Airway epithelial cell (primary cell): ENCODE measurements at places on chromosomes 12 and 14. TPM values are rescaled to one million over a fixed set of nuclear protein-coding genes. Genes with fewer than 3 reads are reported as not detected.

The PAH gene
- not detected in 2 replicates for total RNA-seq

The TAS2R20 gene
- 0.21 TPM in 1 of 2 replicates, not detected in the other for total RNA-seq

The SLC17A8 gene
- not detected in 2 replicates for total RNA-seq

The GPRC5A gene
- 22.8 and 31.9 TPM in 2 replicates for total RNA-seq

The OR6C70 gene
- total RNA-seq, result not detected in 2 replicates

The SMOC1 gene
- 8.9 and 14.3 TPM in 2 replicates for total RNA-seq

The CLEC2A gene
- total RNA-seq, result not detected in 2 replicates

The NKX2-1 gene
- 9.1 and 10.6 TPM in 2 replicates for total RNA-seq

The ZNF891 gene
- 0.37 and 0.42 TPM in 2 replicates for total RNA-seq

The CLEC4E gene
- not detected in 2 replicates for total RNA-seq

The GPR68 gene
- 1.3 and 1.9 TPM in 2 replicates for total RNA-seq

The SLCO1B1 gene
- total RNA-seq, result not detected in 2 replicates

The OVCH1 gene
- not detected in 2 replicates for total RNA-seq

The TTC9 gene
- total RNA-seq, result 14.1 and 16.3 TPM in 2 replicates

The WASHC4 gene
- total RNA-seq, result 17.0 and 41.7 TPM in 2 replicates

The NGB gene
- 0.23 TPM in 1 of 2 replicates, not detected in the other for total RNA-seq

The GPR132 gene
- 0.14 TPM in 1 of 2 replicates, not detected in the other for total RNA-seq

The CAPZA3 gene
- not detected in 2 replicates for total RNA-seq

The ENTPD5 gene
- 7.4 and 7.5 TPM in 2 replicates for total RNA-seq

The DLK1 gene
- total RNA-seq, result not detected in 2 replicates

The TPH2 gene
- total RNA-seq, result not detected in 2 replicates

The ZDHHC22 gene
- total RNA-seq, result not detected in 2 replicates

The KRT3 gene
- not detected in 2 replicates for total RNA-seq

The HCAR3 gene
- 0.70 and 2.0 TPM in 2 replicates for total RNA-seq

The SCNN1A gene
- total RNA-seq, result 88.7 and 91.7 TPM in 2 replicates

The TM7SF3 gene
- total RNA-seq, result 142 and 146 TPM in 2 replicates

The C12orf60 gene
- total RNA-seq, result 1.2 and 2.3 TPM in 2 replicates

The SBNO1 gene
- 17.0 and 18.0 TPM in 2 replicates for total RNA-seq

The C12orf76 gene
- 6.3 and 11.1 TPM in 2 replicates for total RNA-seq

The HCAR2 gene
- total RNA-seq, result 3.9 and 5.1 TPM in 2 replicates
